Breast epithelium (tissue), 4 donors: ENCODE measurements at places on chromosomes 3 and 15.

- H3K36me3 ChIP-seq: no peaks in the 10 kb centered on the region
- H3K4me3 ChIP-seq: no peak overlapping the region
- H3K27me3 ChIP-seq: no peaks in the 10 kb centered on the region
- no peak overlapping the region for H3K27ac ChIP-seq
- no peak for DNase-seq
Observed at GRCh38 chr3:106251160-106251892, 382.5 kb upstream of the CBLB start.

GRCh38 chr3:172144601-172145000 is 105.2 kb downstream of the FNDC3B start:
- no peaks in the 10 kb centered on the region for H3K27me3 ChIP-seq
- no peaks in the 10 kb centered on the region for H3K36me3 ChIP-seq
- H3K27ac ChIP-seq: peak overlapping the region; percentile 11
- no peak overlapping the region for H3K4me3 ChIP-seq

- no peaks in the 10 kb centered on the region for H3K36me3 ChIP-seq
- H3K4me3 ChIP-seq: no peak overlapping the region
- no peak overlapping the region for H3K27ac ChIP-seq
- H3K4me1 ChIP-seq: no peaks in the 10 kb centered on the region
Observed at GRCh38 chr3:101256511-101256910, 63.9 kb downstream of the IMPG2 start.

GRCh38 chr15:73628976-73629797 is 4.0 kb downstream of the NPTN start:
- peak overlapping the region; percentile 0 for H3K27ac ChIP-seq
- H3K4me1 ChIP-seq: peaks cover 25% of the 10 kb centered on the region
- no peak overlapping the region for H3K4me3 ChIP-seq
- no peaks in the 10 kb centered on the region for H3K36me3 ChIP-seq

- no peaks in the 10 kb centered on the region for H3K27me3 ChIP-seq
- no peaks in the 10 kb centered on the region for H3K4me1 ChIP-seq
- no peak overlapping the region for H3K4me3 ChIP-seq
- no peak for DNase-seq
- H3K27ac ChIP-seq: no peak overlapping the region
Observed at GRCh38 chr3:67082533-67083024, 84.5 kb downstream of the KBTBD8 start.

DNA sequence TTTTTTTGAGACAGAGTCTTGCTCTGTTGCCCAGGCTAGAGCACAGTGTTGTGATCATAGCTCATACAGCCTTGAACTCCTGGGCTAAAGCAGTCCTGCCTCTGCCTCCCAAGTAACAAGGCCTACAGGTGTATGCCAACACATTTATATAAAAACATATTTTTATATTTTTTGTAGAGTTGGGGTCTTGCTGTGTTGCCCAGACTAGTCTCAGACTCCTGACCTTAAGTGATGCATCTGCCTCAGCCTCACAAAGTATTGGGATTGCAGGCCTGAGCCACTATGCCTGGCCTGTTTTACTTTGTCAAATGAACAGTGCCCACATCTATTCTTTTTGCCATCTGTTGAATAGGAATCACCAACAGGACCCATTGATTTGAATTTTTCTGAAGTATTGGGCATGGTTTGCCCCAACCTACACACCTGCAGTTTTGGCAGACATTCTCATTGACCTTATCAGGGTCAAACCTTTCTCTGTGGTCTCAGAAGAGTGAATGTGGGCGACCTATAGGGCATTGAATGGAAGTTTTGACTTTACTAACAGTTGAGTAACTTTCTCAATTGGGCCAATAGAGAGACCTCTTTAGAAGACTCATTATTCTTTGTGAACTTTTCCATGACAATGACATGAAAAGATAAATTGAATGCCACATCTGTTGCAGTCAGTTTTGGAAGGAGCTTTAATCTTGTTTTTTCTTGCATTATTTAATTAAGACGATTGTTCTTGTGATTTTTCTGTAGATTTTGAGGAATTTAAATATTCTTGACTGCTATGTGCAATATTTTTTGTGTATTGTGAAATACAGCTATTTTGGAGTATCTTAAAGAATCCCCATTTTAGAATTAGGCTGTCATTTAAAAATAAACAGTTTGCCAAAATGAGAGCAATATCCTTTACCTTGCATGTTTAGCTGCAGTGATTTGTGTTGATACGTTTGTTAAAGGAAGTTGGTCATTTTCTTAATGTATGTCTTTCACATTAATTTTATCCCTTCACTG is 2.7 kb downstream of the IREB2 start:
- no peak for DNase-seq
- H3K36me3 ChIP-seq: peaks cover 4% of the 10 kb centered on the region
- H3K27ac ChIP-seq: no peak overlapping the region
- no peaks in the 10 kb centered on the region for H3K27me3 ChIP-seq
- no peaks in the 10 kb centered on the region for H3K4me1 ChIP-seq

DNA sequence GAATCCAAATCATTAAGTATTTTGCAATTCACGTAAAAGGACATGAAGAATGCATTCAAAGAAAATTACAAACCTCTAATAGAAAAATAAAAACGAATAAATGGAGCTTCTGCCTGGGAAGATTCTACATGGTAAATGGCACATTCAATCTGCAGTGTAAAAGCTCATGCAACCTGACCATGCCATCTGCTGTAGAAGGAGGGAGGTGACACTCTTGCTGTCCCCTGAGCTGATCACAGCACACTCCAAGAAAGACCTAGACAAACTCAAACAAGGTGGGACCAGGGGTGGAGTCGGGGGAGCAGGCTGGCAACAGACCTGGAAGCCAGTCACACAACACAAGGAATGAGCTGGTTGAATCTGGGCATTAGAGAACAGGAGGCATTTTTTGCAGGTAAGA is 101.8 kb downstream of the BDH1 start:
- no peaks in the 10 kb centered on the region for H3K27me3 ChIP-seq
- no peak overlapping the region for H3K4me3 ChIP-seq
- DNase-seq: no peak
- no peaks in the 10 kb centered on the region for H3K4me1 ChIP-seq
- no peaks in the 10 kb centered on the region for H3K36me3 ChIP-seq

DNA sequence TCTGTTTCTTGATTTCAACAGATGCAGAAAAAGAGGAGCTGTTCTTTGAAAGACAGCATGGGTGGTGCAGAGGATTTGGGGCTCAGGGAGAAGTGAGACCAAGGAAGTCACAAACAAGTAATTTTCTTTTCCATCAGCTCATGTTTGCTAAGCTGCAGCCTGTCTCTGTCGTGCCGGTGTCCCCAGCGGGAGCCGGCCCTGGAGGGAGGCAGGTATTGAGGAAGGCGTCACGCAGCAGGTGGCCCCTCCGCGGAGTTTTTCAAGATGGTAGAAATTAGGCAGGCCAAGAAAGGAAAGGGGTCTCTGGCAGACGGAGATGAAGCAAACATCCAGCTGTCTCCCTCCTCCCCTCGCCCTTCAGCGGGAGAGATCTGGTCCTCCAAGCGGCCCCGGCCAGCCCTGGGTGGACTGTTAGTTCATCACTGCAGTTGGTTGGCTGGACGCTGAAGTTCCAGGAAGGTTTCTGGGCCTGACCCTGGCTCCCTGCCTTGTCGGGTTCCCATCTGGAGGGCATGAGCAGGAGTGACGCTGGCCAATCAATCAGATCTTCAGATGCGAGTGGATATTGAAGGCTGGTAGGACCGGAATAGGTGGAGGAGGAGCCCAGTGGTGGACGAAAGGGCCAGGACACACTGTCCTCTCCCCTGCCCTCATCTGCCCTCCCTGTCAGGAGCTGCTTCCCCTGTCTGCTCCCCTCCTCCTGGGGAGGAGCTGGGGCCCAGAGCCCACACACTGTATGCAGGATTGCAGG is 27.7 kb upstream of the MUC4 start:
- H3K4me3 ChIP-seq: no peak overlapping the region
- H3K4me1 ChIP-seq: no peaks in the 10 kb centered on the region
- H3K27ac ChIP-seq: no peak overlapping the region
- DNase-seq: peak; percentile 66
- H3K36me3 ChIP-seq: no peaks in the 10 kb centered on the region
- no peaks in the 10 kb centered on the region for H3K27me3 ChIP-seq

GRCh38 chr3:52004163-52004787 is 8.6 kb upstream of the RPL29 start:
- H3K4me3 ChIP-seq: no peak overlapping the region
- H3K27ac ChIP-seq: no peak overlapping the region
- peaks cover 7% of the 10 kb centered on the region for H3K4me1 ChIP-seq

- H3K27ac ChIP-seq: no peak overlapping the region
- H3K4me1 ChIP-seq: no peaks in the 10 kb centered on the region
- no peak for DNase-seq
- no peaks in the 10 kb centered on the region for H3K36me3 ChIP-seq
Observed at GRCh38 chr3:50737193-50737905, 62.6 kb downstream of the DOCK3 start.

DNA sequence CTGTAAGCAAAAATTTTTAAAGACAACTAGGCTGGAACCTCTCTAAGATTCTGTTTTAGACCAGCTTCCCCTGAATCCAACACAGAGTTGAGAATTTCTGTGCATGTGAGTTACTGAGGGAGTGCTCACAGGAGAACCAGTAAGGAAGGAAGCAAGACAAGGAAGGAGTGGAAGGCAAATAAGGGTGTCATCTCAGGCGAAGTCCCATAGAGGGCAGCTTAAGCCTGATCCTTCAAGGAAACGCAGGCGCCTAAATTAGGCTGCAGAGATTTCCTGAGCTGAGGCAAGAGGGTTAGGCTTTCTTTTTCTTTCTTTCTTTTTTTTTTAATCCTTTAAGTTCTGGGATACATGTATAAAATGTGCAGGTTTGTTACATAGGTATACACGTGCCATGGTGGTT is 36.2 kb upstream of the COL6A6 start:
- H3K27ac ChIP-seq: no peak overlapping the region
- no peak for DNase-seq
- H3K36me3 ChIP-seq: no peaks in the 10 kb centered on the region

DNA sequence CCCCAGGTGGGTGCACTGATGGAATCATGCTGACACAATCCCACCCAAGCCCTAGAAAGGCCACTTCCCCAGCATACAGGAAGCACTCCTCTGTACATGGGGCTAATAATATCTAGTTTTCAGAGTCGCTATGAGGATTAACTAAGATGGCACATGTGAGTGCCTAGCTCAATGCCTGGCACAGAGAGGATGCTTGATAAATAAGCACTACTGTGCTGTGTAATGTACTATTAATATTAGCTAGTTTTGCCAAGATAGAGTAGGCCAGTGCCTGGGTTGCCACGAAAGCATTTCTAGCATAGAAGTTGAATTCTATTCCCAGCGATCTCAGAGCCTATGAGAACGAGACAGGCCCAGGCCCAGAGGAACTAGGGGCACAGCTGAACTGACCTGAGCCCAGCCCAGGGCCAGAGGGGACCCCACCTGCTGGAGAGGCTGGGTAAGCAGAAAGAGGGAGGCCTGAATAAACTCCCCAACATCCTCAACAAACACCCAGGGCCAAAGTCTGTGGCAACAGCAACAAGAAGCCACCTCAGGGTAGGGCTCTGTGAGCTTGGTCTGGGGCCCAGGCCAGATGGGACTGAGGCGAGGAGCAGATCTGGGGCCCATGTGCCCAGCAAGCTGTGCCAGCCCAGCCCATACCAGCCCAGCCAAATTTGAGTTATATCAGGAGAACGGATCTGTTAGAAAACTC is 7.6 kb upstream of the SEMA7A start:
- no peak overlapping the region for H3K4me3 ChIP-seq
- H3K36me3 ChIP-seq: peaks cover 7% of the 10 kb centered on the region
- no peak for DNase-seq

- H3K4me3 ChIP-seq: no peak overlapping the region
- DNase-seq: no peak
- H3K36me3 ChIP-seq: no peaks in the 10 kb centered on the region
- H3K27me3 ChIP-seq: no peaks in the 10 kb centered on the region
Observed at GRCh38 chr3:86244905-86245304, 746.0 kb downstream of the VGLL3 start.

DNA sequence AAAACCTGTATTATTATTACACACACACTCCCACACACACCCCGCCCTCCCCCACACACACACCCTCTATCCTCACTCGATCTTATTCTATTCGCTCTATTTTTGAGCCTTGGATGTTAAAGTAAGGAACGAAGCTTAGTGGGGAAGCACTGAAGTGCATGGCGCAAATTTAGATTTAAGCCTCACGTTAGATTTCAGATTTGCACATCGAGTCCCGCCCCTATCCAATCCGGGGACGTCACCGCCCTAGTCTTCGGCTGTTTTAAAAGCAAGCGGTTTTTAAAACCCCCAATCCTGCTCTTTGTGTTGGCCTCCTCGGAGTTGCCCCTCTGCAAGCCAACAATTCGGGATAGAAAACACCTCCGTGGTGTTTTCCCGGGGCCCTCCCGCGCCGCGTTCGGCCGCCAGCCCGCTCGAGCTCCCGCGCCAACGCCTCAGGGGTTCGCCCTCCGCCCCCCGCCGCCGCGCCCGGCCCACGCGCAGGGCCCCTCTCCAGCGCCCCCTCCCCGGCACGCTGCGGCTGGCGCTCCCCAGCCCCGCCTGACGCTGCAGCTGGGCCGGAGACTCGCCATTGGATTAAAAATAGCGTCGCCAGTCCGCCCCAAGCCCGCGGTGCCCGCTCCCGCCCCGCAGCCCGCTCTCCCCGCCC is at the start of gene USP13:
Gene USP13, plus strand, starts transcription at position 594 of the 649 bp plus-strand sequence. CDS start 186 bp downstream, outside the sequence.
- H3K27ac ChIP-seq: peak within 1 kb of the TSS; percentile 87
- H3K4me1 ChIP-seq: no peaks in the 10 kb centered on the region
- H3K4me3 ChIP-seq: peak within 1 kb of the TSS; percentile 62
- H3K36me3 ChIP-seq: no peaks in the 10 kb centered on the region
- no peaks in the 10 kb centered on the region for H3K27me3 ChIP-seq

- no peak overlapping the region for H3K4me3 ChIP-seq
- H3K36me3 ChIP-seq: no peaks in the 10 kb centered on the region
- no peak for DNase-seq
- no peak overlapping the region for H3K27ac ChIP-seq
- H3K4me1 ChIP-seq: no peaks in the 10 kb centered on the region
Observed at GRCh38 chr3:48208076-48208475, 15.2 kb upstream of the CAMP start.

- H3K4me1 ChIP-seq: no peaks in the 10 kb centered on the region
- no peaks in the 10 kb centered on the region for H3K27me3 ChIP-seq
- no peak for DNase-seq
- no peaks in the 10 kb centered on the region for H3K36me3 ChIP-seq
- no peak overlapping the region for H3K27ac ChIP-seq
Observed at GRCh38 chr3:153233986-153234385, 72.0 kb downstream of the RAP2B start.

- H3K4me1 ChIP-seq: peaks cover 5% of the 10 kb centered on the region
- no peak overlapping the region for H3K4me3 ChIP-seq
- DNase-seq: no peak
- no peaks in the 10 kb centered on the region for H3K36me3 ChIP-seq
- no peaks in the 10 kb centered on the region for H3K27me3 ChIP-seq
Observed at GRCh38 chr3:52040600-52040999, 15.8 kb downstream of the DUSP7 start.

DNA sequence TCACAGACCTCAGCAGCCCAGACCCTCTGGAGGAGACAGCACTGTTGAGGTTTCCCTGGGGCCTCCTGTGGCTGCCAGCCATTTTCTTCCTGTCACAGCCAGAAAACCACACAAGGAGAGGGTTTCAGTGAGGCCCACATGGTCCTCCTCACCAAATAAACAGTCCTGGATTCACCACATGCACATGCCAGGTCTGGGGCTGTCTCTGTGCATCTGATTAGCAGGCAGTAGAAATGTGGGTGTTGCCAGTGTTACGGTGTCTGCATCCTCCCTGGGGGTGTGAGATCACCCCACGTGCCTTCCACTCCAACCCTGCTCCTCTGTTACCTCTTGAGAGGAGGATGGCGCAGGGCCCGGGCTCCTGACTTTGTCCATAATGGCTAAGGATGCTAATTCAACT is 140.4 kb downstream of the CHDH start:
- no peaks in the 10 kb centered on the region for H3K27me3 ChIP-seq
- H3K27ac ChIP-seq: no peak overlapping the region
- no peaks in the 10 kb centered on the region for H3K36me3 ChIP-seq
- no peaks in the 10 kb centered on the region for H3K4me1 ChIP-seq
- no peak for DNase-seq
- H3K4me3 ChIP-seq: no peak overlapping the region
